Ecto neural progenitor cell (in vitro differentiated cells): ENCODE measurements at places on chromosomes 12 and 14.

- DNase-seq, result no peak
Measured at GRCh38 chr14:61498303-61498702, 176.9 kb downstream of the PRKCH start.

- DNase-seq, result no peak
Measured at GRCh38 chr12:112408621-112409020, 784 bp downstream of the RPL6 start.

GRCh38 chr14:57961786-57962060 is 95.8 kb upstream of the SLC35F4 start:
- DNase-seq, result no peak

GRCh38 chr12:18751866-18752265 is 13.9 kb downstream of the CAPZA3 start:
- no peak for DNase-seq

DNA sequence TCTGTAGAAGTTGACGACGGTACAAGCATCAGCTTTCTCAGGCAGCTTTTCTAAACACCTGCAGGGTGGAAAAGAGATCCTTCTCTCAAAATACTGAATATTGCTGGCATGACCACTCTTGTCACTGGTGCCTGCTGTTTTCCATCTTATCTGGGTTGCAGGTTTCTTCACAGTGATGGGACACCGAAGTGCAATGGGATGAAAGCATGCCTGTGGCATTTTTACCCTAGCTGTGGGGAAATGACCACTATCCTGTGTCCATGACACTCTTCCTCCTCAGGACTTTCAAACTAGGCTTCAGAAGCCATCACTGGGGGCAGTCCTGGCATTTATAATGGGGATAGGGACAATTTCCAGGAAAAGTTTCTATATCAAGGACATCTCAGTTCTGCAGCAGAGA is 98.5 kb downstream of the ETV6 start:
- no peak for DNase-seq

- DNase-seq, result no peak
Measured at GRCh38 chr12:29781188-29781587, 2.6 kb downstream of the TMTC1 start.

GRCh38 chr12:101696251-101697196 is 916 bp upstream of the CHPT1 start:
- no peak for DNase-seq

DNA sequence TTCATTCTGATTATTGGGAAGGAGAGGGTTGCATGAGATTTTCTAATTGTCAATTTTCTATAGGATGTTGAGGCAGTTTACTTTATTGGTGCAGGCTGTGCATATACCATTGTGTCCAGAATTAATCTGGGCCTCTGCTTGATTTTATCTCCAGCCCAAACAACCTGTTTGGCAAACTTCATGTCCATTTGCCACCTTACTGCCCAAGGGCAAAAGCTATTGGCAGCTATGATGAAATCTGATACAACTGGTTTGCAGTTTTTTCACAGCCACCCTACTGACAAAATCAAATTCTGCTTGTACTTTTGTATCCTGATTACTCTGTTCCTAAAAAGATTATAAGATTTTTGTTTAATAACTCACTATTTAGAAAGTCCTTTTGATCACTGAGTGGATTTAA is 789.2 kb upstream of the FBXO33 start:
- DNase-seq, result no peak

- no peak for DNase-seq
Measured at GRCh38 chr12:74660442-74660841, 122.8 kb downstream of the ATXN7L3B start.

DNA sequence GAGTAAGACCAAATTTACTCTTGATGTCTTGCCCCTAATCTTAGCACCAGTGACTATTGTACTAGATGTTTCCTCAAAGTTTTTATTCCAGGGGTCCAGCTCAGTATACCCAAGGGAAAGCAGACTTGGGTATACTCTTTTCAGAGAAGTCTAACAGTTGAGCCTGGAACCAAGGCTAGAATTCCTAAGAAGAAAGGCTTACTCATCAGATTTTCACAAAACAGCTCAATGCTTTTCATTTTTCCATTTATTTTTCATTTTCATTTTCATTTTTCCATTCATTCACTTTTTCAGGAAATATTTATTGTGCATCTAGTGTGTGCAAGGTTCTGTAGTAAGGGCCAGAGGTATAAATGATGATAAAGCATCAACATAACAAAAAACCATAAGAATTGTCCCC is 143.2 kb downstream of the PHLDA1 start:
- no peak for DNase-seq

GRCh38 chr12:47965581-47965980 is 2.2 kb downstream of the TMEM106C start:
- no peak for DNase-seq

- DNase-seq, result no peak
Measured at GRCh38 chr14:72631401-72631800, 262.5 kb downstream of the DPF3 start.

DNA sequence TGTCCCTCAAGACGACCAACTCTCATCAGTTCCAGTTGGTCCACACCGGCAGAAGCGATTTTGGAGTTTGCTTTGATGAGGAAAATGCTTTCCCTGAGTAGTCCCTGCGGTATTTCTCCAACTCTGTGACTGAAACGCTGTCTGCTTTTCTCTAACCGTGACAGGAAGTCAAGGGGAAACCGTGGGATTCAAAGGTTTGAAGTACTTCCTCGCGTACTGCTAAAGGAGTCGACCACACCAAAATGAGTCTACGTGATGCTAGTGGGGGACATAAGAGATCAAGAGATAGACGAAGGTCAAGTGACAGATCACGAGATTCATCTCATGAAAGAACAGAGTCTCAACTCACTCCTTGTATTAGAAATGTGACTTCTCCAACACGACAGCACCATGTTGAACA is 28.6 kb downstream of the KRT76 start:
- DNase-seq, result no peak

- DNase-seq, result no peak
Measured at GRCh38 chr14:39666386-39666785, 234.2 kb upstream of the FBXO33 start.

DNA sequence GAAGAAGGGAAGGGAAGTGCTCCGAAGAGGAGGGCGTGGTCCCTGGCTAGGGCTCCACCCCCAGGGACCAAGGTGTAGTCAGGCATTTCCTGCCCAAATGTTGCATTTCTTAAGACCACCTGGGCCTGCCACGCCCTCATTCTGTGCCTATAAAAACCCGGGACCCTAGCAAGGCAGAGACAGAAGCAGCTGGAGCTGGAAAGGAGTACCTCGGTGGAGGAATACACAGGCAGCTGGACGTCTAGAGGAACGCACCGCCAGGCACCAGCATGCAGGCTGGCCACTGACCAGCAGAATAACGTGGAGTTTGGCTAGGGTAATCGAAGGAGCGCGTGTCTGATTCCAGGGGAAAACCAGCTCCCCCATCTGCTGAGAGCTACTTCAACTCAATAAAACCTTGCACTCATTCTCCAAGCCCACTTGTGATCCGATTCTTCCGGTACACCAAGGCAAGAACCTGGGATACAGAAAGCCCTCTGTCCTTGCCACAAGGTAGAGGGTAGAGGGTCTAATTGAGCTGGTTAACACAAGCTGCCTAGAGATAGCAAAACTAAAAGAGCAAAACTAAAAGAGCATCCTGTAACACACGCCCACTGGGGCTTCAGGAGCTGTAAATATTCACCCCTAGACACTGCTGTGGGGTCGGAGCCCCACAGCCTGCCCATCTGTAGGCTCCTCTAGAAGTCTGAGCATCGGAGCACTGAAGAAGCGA is 21.0 kb downstream of the CFL2 start:
- DNase-seq, result no peak

DNA sequence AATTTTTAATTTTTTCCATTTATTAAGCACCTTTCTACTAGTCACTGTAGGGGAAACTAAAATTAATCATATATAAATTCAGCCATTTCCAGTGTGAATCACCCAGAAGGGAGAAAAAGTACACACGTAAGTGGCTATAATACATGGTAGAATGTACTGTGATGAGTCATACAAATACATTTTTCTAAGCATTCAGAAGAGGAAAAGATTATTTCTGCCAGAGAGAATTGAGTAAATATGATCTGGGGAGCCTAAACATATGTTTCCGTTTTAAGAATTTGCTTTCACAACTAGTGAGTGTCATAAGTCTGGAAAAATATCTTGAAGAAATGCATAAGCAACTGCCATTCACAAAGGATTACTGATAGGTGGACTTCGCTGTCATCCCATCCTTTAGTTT is 102.8 kb downstream of the TGFB3 start:
- DNase-seq, result no peak

GRCh38 chr14:99891900-99892299 is 98.7 kb downstream of the EML1 start:
- DNase-seq, result no peak

GRCh38 chr14:94538070-94538740 is 23.0 kb upstream of the SERPINA4 start:
- DNase-seq, result no peak

GRCh38 chr14:20477211-20477876 is 8.1 kb downstream of the PNP start:
- no peak for DNase-seq

DNA sequence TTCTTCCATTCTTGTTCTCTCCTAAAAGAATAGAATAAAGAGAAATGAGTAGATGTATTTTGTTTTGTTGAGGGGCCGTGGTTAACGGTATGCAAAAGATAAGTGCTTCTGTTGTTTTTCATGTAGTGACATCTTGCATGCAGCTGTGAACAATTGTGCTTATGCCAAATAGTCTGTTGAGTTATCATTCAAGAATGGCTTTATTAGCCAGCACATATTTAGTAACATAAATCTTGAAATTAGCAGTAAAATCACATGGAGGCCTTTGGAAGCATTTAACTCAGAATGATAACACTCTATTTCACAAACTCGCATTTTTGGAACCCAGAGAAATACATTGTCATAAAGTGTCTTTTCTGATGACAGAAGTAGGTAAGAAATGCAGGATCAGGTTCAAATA is 1772.0 kb upstream of the FLRT2 start:
- no peak for DNase-seq

- no peak for DNase-seq
Measured at GRCh38 chr14:75991753-75992152, 6.2 kb downstream of the IFT43 start.

GRCh38 chr12:46187023-46187422 is 81.8 kb downstream of the SLC38A1 start:
- DNase-seq, result no peak

DNA sequence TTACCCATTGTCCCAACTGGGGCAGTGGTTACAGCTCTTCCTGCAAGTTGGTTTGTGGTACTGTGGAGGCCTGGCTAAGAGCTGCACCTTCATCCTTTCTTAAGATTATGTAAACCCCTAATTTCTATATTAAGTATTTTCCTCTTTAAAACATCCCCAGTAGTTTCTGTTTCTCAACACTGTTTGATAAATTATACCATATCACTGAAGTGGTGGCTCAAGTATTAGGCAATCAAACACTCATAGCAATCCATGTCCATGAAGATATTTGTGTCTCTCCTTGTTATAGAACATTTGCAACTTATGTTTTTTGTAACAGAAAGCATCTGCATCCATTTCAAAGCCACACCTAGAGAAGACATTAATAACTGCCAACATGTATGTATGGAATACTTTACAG is 31.8 kb downstream of the ATXN3 start:
- no peak for DNase-seq

- no peak for DNase-seq
Measured at GRCh38 chr14:66065188-66065587, 421.0 kb upstream of the CCDC196 start.

DNA sequence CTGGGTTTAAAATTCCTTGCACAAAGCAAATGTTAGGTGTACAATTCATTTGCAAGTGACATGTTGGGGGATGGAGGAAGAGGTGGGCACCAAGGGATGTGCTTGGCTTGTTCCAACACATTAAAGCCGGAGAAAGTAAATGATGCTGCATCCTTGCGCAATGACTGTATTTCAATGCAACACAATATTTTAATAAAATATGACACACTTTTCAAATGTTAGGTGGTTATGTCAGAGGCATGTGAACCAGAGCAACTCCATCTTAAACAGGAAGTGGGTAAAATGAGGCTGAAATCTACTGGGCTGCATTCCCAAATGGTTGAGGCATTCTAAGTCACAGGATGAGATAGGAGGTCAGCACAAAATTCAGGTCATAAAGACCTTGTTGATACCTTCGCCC is 53.6 kb upstream of the ARHGAP5 start:
- no peak for DNase-seq

GRCh38 chr12:82833481-82833880 is 146.8 kb downstream of the TMTC2 start:
- DNase-seq, result no peak

DNA sequence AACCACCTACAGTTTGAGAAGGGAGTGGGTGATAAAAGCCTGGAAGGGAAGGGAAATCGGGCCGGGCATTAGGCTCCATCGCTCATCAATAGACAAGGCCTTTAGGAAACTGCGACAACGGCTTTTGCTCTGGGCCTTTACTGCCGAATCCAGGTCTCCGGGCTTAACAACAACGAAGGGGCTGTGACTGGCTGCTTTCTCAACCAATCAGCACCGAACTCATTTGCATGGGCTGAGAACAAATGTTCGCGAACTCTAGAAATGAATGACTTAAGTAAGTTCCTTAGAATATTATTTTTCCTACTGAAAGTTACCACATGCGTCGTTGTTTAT is 261 bp upstream of the RNU7-1 start:
- DNase-seq, result peak; percentile 91

DNA sequence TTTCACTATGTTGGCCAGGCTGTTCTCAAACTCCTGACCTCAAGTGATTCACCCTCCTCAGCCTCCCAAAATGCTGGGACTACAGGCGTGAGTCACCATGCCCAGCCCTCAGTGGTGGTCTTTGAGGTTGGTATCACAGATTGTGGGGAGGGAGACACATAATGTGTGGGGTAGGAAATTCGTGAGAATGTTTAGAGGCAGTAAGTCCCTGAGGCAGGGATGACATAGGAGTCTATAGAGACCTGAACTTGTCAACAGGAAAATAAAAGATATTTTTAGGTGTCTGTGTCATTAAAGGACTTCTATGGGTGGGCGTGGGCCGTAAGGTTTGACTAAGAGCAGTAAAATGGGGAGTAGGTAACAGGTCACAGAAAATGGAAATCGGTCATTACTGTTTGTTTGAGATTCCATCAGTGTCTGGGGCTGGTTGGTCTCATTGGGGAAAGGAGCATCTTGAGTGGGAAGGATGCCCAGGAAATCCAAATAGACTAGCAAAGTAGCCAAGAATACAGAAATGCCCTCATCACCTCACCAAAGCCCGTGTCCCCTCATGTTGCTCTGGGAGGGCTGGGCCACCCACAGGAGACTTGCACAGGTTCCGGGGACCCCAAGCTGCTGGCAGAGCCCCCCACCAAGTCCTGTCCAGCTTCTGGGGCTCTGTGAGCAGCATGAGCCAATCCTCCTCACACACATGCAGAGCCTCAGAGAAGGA is 63.6 kb upstream of the BCL2L14 start:
- no peak for DNase-seq

DNA sequence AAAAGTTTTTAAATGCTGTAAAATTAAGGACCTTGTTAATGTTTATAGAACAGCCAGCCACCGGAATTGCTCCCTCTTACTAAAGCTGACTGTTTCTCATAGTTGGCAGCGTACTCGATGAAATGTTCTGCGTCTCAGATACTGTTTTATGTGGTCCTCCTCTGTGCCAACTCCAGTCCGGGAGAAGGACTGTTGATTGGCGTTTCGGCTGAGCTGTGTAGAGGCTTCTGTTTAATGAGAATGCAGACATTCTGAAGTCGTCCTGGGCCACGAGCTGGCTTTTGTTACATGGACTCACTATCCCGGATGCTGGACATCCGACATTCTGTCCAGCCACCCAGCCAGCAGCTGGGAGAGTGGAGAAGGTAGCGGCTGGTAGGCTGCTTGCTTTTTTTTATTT is 75.4 kb downstream of the WDR20 start:
- DNase-seq, result no peak

GRCh38 chr12:54725233-54725843 is 77.2 kb upstream of the DCD start:
- DNase-seq, result no peak
